ENCODE measurements at places on chromosomes 7 and 10.

DNA sequence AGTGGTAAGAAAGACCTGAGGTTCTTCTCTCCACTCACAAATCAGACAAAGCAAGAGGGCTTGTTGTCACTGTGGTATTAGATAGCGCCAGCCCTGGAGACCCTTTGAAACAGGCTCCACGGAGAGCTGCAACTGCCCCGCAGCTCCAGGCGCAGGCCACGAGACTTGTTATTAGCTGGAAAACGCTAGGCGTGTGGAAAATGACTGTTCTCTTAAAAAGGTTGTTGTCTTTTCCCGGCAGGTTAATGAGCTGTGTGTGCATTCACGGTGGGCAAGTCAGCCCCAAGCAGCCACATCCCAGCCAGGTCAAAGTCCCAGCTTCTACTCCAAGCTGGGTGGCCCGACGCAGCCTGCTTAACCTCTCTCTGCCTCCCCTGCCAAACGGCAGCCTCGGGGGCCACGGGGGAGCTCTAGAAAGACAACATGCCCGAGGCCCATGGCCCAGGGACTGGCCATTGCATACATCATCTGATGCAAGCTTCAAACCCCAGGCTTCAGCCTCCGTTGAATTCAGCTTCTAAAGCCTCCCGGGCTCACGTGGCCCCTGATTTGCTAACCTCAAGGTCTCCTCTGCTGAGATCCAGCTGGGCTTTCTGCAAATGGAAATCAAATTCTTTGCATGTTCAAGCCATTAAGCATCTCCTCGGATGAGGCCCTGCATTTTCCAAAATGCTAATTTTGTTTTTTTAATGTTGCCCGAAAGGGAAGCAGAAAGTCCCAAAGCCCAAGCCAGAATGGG, 61.3 kb upstream of the DNAAF5 start:
- no peak for DNase-seq

GRCh38 chr10:24901686-24902399, 50.6 kb downstream of the PRTFDC1 start:
- DNase-seq: no peak

DNA sequence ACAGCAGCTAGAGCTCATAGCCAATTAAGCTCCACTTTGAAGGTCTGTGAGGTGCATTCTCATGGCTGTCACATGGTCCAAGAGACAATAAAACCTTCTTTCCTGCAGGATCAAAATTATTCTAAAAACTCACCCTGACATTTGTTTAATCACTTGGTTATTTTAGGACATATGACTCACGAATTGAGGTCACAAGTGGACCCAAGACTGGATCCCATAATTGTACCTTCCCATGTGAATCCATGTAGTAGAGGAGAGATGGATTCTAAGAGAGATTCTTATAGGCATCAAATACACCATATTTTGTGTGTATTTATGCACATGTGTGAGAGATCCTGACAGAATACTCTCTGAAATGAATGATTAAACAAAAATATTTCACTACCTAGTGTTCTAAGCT, 18.1 kb downstream of the POLR1F start:
- no peak for DNase-seq

GRCh38 chr7:2849941-2850766, 6.0 kb upstream of the GNA12 start:
- no peak for DNase-seq

- DNase-seq: no peak
These were observed 17.5 kb upstream of the CLIP2 start for GRCh38 chr7:74271742-74272141.

DNA sequence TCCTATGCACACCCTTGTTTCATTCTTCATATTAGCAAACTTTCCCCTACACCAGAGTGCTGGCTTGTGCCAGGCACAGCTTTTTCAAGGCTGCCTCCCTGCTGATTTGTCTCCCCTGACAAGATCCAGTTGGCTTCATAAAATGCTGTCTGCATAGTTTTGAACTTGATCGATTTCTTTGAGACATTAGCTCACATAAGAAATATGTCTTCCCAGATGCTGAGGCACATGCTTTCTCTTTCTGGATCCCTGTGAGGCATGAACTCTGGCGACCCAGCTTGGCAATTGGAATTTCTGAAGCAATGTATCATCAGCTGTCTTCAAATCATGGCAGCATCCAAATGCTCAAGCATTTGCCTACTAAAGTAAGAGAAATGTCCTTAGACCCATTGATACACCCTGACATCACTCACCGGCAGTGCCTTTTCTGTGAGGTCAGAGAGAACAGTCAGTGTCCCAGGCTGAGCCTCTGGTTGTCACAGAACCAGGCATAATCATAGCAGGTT, 616.4 kb upstream of the GHITM start:
- no peak for DNase-seq

DNA sequence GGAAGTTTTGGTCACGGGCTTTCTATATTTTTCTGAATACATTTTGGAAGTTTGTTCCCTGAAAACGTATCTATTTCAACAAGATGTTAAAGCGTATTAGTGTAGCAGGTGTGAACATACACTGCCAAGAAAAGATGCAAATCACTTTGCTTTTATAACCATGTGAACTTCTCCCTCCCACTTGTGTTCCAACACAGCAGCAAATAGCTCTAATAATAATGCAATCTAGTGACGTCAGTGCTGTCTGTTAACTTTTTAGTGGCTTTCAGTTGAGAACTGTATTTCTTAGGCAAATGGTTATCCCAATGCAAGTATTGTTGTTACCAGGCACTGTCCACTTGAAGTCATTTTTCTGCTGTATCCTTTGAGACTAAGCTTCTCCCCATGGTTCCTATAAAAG, 188.4 kb upstream of the IGFBP3 start:
- no peak for DNase-seq

DNA sequence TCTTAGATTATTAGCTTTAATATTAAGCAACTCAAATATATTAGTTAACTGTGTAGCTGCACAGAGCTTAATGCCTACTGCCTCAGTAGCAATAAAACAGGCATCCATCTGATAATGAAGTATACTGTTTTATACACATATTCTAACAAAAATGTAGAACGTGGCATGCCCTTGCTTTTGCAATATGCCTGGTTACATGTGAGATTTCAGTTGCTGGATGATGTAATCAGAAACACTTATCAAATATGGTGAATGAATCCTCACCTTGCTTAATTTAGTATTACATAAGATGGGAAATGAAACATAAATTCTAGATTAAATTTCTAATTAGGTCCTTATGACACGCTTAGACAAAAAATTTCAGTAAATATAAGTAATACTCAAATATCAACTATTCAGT, 8.0 kb downstream of the DNAJC1 start:
- no peak for DNase-seq

GRCh38 chr7:20075992-20076820, 141.0 kb downstream of the MACC1 start:
- DNase-seq: no peak

- no peak for DNase-seq
These were observed at the start of gene NKX2-3 for GRCh38 chr10:99532687-99533495. Gene NKX2-3, plus strand, starts transcription at chr10:99532942. Its CDS starts 190 bp downstream, at chr10:99533132.

DNA sequence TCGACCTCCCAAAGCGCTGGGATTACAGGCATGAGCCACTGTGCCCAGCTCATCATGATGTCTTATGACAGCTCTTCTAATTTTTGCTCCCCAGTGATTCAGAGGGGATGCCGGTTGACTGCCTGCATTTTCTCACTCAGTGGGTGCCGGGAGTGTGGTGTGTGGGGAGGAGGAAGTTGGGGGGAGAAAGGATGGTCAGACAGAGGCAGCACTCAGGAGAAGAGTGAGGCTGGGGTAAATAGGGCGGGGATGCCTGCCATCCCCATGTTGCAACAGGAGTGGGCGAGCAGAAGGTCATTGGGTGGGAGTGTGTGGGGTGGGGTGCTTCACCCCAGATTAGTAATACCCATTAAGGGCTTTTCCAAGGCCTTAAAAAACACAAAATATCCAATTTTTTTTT, 3.5 kb upstream of the CCL24 start:
- no peak for DNase-seq

DNA sequence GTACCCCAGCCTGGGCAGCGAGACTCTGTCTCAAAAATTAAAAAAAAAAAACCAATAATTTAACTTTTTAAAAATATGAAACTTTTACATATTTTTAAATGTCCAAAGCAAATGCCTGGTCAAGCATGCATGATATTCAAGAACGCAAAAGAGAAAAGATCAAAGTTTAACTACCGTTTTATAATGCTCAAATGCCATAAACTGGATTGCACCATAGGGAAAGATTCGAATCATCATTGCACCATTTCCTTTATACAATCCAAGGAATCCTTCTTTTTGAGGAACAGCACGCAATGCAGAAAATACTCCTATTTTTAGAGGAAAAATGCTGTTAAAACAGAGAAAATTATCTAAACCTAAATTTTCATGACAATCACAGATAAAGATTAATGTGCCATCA, 20.9 kb downstream of the SLC25A16 start:
- DNase-seq: no peak

GRCh38 chr7:66558201-66558641, 70.5 kb upstream of the KCTD7 start:
- DNase-seq: no peak

DNA sequence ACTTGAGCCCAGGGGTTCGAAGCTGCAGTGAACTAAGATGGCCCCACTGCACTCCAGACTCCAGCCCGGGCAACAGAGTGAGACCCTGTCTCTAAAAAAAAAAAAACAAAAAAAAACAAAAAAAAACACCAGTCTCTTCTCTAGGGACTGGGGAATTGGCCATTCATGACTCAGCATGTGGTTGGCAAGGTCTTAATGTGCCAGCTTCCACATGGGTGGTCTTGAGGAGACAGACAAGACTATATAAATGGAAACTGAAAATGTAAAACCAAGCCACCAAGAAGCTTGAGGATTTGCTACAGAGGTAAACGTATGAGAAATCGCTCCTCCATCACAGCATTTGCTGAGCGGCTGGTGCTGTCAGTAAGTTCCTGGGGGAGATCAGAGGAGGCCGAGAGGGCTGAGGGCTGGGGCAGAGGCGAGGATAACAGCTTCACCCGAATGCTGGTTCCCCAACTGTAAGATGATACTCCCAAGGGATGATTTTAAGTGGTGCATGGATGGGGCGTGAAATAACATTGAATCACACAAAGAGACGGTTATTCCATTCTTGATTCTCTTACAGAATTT, 128.7 kb downstream of the C10orf105 start:
- no peak for DNase-seq
